T-helper 2 cell (primary cell): ENCODE measurements at places on chromosomes 7 and 10.
A peak's percentile ranks its signal among the peaks of the same experiment; 100 is the strongest.

- DNase-seq: no peak
Measured at GRCh38 chr7:105524840-105525239, 2.8 kb upstream of the PUS7 start.

DNA sequence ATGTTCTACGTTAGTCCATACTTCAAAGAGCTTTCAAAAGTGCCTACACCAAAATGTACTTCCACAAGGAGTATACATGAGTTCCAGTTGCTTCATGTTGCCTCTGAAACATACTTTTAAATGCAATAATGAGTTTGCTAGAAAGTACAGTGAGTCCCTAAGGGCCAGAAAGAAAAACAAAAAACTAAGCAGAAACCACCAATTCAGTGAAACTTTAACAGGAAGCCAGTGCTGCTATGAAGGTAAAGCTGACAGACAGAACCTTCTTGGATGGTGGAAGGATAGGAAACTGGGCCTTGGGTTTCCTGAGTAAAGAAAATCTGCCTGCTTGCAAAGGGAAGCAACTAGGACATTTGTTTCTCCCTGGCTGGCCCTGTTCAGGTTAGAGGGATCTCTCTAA, 104.2 kb downstream of the CTTNBP2 start:
- no peak for DNase-seq

- no peak for DNase-seq
Measured at GRCh38 chr7:55018361-55019190, at the start of gene EGFR. EGFR (plus strand) TSS chr7:55019017; CDS start chr7:55019278, 261 bp downstream.

- DNase-seq: no peak
Measured at GRCh38 chr7:43868681-43869005, 674 bp downstream of the MRPS24 start.

DNA sequence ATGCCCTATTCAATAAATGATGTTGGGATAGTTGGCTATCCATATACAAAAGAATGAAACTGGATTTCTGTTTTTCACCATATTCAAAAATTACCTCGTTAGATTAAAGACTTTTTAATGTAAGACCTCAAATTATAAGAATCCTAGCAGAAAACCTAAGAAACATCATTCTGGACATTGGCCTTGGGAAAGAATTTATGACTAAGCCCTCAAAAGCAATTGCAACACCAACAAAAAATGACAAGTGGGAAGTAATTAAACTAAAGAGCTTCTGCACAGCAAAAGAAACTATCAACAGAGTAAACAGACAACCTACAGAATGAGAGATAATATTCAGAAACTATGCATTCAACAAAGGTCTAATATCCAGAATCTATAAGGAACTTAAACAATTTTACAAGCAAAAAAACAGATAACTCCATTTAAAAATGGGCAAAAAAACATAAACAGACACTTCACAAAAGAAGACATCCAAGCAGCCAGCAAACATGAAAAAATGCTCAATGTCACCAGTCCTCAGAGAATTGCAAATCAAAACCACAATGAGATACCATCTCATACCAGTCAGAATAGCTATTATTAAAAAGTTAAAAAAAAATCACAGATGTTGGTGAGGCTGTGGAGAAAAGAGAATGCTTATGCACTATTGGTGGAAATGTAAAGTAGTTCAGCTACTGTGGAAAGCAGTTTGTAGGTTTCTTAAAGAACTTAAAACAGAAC, 309.8 kb downstream of the AHR start:
- peak; percentile 12 for DNase-seq

GRCh38 chr7:54885285-54885684, 126.3 kb upstream of the SEC61G start:
- DNase-seq: no peak

GRCh38 chr7:22584179-22584578, 84.2 kb upstream of the STEAP1B start:
- no peak for DNase-seq

DNA sequence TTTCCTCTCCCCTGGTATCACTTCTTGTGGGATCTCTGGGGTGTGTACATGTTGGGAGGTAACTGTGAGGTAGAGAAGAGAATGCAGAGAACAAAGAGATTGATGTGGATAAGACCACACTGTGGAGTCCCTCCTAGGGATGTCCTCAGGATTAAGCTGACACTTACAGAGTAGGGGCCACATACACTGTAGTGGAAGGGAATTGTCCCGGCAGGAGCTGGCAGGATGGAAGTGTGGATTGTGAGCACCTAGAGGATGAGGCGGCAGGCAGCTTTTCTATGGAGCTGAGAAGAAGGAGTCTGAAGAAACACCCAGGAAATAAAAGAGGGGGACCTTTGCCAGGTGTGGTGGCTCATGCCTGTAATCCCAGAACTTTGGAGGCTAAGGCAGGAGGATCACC, 13.5 kb downstream of the AGFG2 start:
- no peak for DNase-seq

GRCh38 chr10:60021361-60021760, 115.0 kb upstream of the CCDC6 start:
- DNase-seq: no peak

DNA sequence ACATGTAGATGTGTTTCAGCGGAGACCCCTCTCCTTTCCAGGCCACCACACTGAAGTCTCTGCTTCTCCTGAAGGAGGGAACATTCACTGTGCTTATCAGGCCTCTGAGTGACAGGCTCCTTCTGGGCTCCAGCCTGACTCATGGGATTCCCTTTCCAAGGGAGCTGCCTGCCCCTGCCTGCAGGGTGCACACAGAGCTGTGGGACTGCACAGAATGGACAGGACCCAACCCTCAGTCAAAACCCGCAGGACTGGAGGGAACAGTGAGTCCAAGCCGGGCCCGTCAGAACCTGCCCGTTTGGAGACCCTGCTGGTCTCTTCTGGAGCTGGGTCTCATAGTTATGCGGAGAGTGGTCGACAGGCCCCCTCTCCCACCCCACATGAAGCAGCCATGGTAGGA, 32.6 kb downstream of the PLAC9 start:
- no peak for DNase-seq

DNA sequence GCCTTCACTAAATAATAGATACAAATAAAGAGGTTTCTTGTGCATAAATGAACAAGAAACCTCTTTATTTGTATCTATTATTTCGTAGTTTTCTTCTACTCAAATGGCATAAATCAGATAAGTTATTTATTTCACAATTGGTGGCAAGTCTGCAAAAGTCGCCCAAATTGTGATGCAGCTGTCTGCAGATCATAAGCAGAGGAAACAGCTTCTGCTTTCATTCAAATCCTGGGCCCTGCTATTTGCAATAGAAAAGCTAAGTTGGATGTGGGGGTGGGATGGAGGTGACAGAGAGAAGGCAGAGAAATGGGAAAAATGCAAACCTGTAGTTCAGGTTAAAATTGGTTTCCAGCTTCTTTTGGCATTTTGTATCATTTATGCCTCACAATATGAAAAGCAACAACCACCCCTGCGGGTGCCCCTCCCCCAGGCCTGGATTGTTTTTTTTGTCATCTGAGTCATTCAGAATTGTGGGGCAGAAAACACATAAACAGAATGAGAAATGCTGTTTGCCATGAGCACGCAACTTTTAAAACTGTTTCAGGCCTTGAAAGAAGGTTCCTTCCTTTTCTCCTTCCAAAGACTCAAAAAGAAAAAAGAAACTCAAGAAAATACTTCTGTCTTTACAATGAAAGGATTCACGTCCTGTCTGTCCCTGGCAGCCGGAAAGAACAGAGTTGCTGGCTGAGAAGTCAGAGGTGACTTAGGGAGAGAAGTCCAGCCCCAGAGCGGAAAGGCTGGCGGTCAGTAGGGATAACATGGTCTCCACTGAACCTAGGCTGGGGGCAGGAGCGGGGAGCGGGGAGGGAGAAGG, 132.9 kb downstream of the BAMBI start:
- no peak for DNase-seq

DNA sequence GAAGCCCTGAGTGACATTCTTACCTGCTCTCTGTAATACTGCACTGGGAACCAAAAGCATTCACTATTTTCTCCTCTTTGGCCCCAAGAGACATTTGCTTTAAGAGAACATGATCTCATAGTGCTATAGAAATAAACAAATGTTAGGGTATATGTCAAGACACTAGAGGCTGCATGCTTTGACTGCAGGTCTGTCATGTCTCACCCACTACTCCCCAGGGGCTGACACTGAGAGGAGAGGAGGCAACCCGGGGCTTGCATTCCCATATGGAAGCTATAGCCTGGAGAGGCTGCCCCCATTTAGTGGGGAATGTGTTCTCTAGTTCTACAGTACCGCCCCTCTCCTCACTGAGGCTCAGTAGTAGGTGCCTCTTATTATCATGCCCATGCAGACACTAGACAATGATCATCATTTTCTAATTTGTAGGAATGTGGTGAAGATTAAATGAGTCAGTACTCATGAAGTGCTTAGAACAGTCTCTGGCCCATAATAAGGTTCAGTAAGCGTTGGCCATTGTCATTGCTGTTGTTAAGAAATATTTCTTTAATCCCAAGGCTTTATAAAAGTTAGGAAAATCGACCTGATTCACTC, 4.9 kb upstream of the SLF2 start:
- DNase-seq: no peak

DNA sequence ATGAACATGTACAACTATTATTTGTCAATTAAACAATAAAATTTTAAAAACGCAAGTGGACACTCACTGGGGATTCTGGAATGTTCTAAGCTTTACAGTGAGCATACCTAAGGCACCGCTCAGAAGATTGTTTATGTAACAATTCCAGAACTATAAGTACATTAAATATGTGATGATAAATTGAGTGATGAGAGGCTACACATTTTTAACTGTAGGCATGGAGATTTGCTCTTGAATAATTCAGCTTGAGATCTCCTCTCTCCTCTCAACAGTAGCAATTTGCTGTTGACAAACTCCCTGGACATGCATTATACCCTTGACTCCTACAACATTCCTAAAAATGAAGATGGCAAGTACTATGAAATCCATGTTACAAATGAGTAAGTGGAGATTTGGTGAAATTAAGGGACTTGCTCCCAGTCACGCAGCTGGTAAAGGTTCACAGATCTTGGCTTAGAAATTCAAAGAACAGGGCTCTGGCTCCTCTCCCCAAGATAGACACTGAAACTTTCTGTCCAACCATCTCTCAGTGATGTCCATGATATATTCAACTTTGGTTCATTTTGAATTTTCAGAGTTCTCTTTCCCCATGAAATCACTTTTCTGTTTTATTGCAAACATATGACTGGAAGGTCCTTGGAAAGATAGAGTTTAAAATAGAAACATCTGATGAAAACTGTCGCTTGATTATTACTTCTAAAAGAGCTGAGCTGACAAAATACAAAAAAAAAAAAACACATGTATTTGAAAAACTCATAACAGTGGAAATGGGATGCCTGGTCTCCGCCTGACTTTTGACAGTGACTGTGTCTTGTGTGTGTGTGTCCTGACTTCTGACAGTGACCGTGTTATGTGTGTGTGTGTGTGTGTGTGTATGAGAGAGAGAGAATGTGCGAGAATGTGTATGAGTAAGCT, 488.3 kb downstream of the TNS3 start:
- no peak for DNase-seq
